Epithelial cell of proximal tubule (primary cell): ENCODE measurements at places on chromosomes 3 and 15.

- no peak for DNase-seq
These were observed 33.5 kb upstream of the ZNF774 start for GRCh38 chr15:90318591-90318990.

DNA sequence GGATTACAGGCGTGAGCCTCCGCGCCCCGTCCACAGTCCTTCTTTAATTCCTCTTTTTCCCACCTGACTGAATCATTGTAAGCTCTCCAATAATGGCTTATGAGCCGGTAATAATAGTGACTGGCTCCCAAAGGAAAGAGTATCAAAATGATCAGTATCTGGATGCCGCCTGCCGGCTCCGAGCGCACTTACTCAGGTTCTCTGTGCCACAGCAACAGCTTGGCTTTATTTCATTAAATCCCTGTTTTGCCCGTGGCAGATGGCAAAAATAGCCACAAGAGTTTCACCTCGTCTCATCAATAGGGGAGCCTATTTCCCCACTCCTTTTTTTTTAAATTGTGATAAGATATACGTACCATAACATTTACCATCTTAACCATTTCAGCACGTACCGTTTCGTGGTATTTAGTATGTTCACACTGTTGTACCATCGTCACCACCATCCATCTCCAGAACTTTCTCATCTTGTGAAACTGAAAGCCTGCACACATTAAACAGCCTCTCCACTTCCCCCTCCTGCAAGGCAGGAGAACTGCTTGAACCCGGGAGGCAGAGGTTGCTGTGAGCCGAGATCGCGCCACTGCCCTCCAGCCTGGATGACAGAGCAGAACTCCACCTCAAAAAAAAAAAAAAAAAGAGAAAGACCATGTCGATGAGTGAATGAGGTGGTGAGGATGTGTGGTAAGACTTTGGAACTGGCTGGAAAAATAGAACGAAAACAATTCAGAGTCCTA is 80.7 kb upstream of the DLG1 start:
- no peak for DNase-seq

DNA sequence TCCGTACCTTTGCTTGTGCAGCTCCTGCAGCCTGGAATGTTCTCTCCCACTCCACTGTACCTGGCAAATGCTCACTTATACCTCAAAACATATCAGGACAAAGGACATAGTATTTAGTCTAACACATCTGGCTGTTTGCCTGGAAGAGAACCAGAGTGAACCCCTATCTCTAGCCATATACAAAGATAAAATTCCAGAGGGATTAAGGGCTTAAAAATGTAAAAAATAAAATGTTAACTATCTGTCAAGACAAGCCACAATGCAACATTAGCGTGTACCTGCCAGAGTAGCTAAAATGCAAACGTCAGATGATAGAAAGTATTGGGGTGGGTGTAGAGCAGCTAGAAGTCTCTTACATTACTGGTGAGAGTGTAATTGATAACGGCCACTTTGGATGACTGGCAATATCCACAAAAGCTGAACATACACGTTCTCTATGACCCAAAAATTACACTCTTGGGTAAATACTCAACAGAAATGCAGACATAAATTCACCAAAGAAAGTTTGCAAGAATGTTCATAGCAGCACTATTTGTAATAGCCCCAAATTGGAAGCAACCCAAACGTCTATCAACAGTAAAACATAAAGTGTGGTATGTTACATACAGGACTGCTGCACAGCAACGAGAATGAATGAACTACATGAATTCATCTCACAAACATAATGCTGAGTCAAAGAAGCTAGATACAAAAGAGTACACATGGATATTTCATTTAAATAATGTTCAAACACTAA is 18.2 kb upstream of the ADPGK start:
- DNase-seq, result no peak

DNA sequence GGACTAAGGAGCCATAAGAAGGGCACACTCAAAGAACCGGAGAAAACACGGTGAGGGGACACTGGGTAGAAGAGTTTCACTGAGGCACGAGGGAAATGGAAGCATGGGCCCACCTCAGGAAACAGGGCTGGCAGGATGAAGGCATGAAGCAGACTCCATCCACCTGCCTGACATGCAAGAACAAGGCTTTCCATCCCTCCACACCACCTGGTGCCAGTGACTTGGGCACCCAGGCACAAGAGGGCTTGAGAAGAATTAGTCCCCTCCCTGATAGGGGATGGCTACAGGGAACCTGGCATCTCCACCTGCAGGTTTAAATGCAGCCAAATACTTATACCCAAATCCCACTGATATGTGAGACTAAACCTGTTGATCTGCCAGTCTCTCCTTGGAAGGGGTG is 38.9 kb upstream of the PPP2R3A start:
- DNase-seq, result no peak

DNA sequence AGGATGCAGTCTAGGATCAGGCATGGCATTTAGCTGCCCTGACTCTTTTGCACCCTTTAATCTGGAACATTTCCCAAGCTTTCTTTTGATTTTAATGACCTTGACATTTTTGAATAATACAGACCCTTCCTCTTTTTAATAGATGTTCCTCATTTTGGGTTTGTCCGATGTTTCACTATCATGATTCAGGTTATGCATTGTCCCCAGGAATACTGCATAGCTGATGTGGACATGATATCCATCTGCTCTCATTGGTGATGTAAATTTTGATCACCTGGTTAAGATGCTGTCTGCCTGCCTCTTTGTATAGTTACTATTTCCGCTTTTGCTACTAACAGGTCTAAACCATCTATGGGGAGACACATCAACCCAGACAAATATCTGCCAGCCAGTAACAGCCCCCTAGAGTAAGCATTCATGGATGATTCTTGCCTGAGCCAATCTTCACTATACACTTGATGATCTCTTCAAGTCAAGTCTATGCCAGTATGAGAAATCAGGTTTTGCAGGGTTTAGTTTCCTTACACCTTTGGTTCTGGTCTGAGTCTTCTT is 50.6 kb upstream of the ULK4 start:
- no peak for DNase-seq

GRCh38 chr3:33883538-33883950 is 85.1 kb downstream of the PDCD6IP start:
- no peak for DNase-seq

DNA sequence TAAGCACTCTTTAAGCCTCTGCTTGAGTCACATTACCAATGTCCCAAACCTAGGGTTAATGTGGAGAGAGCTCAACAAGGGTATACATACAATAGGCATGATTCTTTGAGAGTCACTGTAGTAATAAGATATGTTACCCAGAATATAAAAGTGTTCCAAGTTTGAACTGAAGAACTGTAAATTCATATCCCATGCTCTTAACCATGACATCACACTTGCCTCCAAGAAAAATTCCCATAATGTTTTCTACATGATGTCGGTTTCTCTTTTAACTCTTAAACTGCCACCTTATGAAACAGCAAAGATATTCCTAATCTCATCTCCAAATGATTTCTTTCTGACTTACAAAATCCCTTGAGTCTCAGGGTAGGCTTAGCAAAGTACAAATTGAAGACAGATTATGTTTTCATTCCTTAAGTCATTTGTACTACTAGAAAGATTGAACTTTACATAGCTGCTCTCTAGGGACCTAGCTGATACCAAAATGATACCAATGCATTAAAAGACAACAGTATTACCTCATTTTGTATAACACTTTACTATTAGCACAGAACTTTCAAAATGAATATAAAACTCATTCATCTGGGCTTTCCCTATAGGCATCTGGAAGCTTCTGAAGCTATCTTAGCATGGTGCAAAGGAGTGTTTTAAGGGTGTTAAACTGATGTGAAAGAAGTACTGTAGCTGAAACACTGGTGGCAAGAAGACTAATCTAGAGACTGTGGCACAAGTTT is 127.1 kb downstream of the KCNMB2 start:
- no peak for DNase-seq

- no peak for DNase-seq
These were observed 32.9 kb upstream of the ZNF770 start for GRCh38 chr15:35020974-35021373.

DNA sequence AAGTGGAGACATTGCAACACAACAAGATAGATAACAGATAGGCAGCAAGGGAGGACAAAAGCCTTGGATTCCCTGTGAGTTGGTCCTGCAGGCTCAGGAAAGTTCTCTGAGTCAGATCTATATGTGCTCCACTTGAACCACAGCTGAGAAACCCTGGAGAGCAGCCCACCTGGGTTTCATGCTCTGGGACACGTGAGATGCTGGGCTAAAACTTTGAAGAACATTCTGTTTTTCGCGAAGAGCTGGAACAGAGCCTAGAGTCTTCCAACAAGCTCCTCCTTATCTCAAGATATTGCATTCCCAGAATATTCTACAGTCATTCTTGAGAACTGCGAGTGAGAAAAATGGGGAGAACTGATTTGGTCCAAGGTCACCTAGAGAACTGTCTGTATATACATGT is 583.0 kb upstream of the ROBO1 start:
- no peak for DNase-seq

DNA sequence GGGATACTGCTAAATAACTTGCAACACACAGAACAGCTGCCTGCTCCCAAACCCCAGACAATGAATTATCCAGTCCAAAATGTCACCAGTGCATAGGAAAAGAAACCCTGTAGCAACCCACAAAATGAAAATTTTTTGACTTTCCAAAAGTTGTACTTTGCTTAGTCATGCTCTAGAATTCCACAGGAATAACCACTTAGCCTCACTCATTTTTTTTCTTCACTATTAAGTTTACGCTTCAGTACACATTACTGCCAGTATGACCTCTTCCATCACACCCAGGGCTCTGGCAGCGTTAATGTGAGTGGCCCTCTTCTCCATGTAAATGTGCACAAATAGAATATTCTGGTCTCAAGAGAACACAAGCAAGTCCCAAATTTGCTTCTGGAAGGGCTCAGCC is 259.8 kb downstream of the MAGI1 start:
- DNase-seq, result peak; percentile 38

GRCh38 chr3:113747283-113748046 is 630 bp downstream of the ATP6V1A start:
- no peak for DNase-seq

DNA sequence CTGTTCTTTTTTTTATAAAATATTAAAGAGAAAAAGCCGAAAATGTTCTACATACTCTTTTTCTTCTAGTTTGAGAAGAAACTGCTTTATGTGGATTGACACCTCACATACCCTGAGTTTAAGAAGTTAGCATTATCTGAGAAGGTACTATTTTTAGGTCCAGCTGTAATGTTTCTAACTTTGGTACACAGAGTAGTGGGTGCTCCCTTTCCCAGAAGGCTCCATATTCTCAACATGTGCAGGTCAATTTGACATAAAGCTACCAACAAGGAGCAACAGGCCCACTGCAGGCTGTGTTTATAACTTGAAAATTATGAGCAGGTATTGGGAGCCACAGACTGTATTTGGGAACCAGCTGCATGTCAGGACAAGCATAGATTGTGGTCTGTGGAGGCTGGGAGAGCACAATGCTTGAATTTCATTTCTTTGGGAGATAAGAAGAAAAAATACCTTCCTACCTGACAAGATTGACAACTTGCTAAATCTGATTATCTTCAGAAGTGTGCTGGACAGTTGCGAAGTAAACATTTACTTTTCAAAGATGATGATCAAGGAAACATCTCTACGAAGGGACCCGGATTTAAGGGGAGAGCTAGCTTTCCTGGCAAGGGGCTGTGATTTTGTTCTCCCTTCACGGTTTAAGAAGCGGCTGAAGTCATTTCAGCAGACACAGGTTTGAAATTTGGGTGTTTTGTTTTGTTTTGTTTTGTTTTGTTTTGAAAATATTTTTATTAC is 57.2 kb downstream of the PPP2R3A start:
- DNase-seq, result no peak

DNA sequence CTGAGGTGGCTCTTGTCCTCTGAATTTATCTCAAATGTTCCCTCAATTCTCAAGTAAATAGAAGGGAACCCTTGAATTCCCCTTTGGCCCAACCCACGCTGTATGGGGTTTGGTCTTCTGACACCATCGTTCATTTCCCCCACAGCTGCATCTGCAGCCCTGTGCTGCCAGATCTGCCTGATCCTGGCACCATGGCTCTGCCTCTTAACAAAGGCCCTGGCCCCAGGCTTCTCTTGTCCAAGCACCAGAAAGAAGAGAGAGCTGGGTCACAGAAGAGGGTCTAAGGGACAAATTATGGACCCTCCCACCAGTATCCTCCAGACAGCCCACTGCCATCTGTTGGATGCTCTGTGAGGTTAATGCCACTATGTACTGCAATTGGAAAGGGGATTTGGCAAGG is 1.8 kb downstream of the MAP1A start:
- no peak for DNase-seq

DNA sequence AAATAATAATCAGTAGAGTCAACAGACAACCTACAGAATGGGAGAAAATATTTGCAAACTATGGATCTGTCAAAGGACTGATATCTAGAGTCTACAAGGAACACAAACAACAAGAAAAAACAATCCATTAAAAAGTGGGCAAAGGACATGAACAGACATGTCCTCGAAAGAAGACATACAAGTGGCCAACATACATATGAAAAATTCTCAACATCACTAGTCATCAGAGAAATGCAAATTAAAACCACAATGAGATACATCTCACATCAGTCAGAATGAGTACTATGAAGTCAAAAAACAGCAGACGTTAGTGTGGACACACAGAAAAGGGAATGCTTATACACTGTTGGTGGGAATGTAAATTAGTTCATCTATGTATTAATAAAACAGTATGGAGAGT is 33.7 kb downstream of the SLC2A2 start:
- no peak for DNase-seq

DNA sequence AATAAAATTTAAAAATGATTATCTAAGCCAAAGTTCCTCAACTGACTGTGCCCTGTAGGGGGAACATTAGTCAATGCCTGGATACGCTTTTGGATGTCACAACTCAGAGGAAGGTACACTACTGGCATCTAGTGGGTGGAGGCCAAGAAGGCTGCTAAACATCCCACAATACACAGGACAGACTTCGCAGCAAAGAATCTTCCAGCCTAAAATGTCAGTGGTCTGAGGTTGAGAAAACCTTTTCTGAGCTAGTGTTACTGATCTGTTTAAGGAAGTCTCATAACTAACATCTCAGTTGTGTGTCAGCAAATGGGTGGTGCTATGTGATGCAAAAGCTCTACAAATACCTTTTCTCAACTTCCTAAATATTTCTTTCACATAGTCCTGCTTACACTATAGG is 20.9 kb upstream of the LDHAL6B start:
- DNase-seq, result no peak

DNA sequence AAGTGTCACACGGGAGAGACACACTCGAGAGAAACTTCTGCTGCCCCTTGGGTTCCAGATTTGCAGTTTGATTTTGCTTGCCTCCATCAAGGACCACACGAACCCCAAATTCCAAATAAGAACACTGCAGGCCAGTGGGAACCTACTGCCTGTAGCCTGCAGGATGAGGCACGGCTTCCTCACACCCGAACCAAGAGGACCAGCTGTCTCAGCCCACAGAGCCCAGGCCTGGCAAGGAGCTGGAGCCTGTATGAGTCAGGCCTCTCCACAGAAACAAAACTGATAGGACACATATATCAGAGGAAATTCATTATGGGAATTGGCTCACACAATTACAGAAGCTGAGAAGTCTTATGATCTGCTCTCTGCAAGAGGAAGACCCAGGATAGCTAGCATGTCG is 188.1 kb upstream of the NSMCE3 start:
- no peak for DNase-seq

GRCh38 chr15:67873777-67874176 is 33.9 kb upstream of the RNU6-1 start:
- DNase-seq, result no peak

GRCh38 chr15:42724276-42724675 is 12.7 kb downstream of the CDAN1 start:
- no peak for DNase-seq
